ENCODE measurements at places on chromosomes 7 and 10.

GRCh38 chr10:75105576-75106197 is 5.8 kb upstream of the SAMD8 start:
- DNase-seq: no peak

- DNase-seq: no peak
Observed at GRCh38 chr10:30170814-30171213, 111.4 kb upstream of the JCAD start.

GRCh38 chr7:1059200-1060091 is 15.1 kb downstream of the GPR146 start:
- DNase-seq: peak; percentile 34

GRCh38 chr10:1573334-1573969 is 163.9 kb downstream of the ADARB2 start:
- DNase-seq: no peak

GRCh38 chr7:86485827-86486226 is 157.9 kb upstream of the GRM3 start:
- no peak for DNase-seq

GRCh38 chr7:26587536-26587935 is 276.9 kb downstream of the SKAP2 start:
- DNase-seq: no peak

DNA sequence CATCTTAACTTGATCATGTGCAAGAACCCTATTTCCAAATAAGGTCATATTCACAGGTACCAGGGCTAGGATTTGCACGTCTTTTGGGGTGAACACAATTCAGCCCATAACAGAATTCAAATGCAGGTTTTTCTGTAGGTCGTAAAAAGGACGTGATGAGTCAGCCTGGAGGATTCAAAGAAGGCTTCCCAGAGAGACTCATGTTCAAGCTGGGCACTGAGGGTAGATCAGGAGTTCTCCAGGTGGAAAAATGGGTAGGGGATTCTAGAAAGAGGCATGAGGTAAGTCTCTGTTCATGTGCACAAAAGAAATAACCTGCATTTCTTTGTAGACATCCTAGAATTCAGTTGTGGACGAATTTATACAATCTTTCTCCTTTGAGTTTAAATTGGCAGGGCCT is 160.4 kb downstream of the RPS24 start:
- no peak for DNase-seq

DNA sequence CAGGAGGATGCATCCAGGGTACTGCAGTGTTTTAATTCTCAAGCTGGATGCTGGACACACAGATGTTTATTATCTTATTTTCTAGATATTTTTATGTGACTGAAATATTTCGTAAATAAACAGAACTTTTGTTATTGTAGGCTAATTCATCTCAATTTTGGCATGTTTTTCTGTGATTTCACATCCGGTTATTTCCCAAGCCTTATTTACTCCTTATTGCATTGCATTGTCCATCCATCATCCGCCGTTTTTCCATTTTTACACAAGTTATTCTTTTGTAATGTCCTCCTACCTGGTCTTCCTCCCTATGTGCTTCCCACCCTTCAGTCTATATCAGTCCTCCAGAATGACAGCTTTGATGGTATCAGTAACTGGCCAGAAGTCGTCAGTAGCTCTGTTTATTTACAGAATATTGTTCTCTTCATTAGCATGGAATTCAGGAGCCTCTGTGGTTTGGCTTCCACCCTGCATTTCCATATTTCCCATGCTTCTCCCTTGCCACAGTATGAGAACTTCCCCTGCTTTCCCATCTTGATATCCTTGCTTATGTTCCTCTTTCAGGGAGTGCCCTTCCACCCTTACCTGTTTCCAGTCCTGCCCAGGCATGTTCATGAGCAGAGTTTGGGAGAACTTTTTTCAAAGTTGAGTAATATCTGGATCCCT is 16.1 kb downstream of the GNAI1 start:
- no peak for DNase-seq

- DNase-seq: no peak
Observed at GRCh38 chr7:115603416-115603815, 427.1 kb downstream of the TFEC start.

DNA sequence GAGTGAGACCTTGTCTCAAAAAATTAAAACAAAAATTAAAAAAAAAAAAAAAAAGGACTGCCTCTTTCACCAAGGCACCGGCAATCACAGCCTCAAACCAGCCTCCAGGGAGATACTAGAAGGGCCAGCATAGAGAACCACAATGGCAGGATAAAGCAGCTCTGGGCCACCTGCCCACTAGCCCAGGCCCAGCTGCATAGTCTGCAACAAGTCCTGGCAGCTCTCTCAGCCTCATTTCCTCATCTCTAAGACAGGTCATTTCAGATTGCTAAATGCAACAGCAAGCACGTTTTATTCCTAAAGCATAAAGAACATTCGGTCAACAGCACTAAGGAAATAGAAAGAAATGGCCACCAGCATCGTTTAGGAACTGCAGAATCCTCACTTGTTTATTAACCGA is 28.8 kb downstream of the XPNPEP1 start:
- DNase-seq: no peak

DNA sequence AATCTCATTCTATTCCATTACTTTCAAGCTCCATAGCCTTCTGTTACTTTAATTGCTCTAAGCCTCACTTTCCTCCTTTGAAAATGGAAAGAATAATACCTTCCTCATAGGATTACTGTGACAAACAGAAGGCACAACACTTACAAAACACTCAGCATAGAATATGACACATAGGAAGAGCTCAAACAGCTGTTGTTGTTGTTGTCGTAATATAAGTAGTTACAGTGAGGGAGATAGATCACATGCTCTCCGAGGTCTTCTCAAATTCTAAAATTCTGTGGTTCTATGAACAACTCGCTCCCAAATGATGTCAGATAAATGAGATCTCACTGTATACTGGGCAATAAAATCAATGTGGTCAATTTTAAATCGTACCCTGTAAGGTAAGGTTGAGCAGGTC is 1049.3 kb upstream of the C7orf33 start:
- no peak for DNase-seq

GRCh38 chr10:132447446-132448247 is 50.6 kb downstream of the PWWP2B start:
- peak; percentile 87 for DNase-seq

DNA sequence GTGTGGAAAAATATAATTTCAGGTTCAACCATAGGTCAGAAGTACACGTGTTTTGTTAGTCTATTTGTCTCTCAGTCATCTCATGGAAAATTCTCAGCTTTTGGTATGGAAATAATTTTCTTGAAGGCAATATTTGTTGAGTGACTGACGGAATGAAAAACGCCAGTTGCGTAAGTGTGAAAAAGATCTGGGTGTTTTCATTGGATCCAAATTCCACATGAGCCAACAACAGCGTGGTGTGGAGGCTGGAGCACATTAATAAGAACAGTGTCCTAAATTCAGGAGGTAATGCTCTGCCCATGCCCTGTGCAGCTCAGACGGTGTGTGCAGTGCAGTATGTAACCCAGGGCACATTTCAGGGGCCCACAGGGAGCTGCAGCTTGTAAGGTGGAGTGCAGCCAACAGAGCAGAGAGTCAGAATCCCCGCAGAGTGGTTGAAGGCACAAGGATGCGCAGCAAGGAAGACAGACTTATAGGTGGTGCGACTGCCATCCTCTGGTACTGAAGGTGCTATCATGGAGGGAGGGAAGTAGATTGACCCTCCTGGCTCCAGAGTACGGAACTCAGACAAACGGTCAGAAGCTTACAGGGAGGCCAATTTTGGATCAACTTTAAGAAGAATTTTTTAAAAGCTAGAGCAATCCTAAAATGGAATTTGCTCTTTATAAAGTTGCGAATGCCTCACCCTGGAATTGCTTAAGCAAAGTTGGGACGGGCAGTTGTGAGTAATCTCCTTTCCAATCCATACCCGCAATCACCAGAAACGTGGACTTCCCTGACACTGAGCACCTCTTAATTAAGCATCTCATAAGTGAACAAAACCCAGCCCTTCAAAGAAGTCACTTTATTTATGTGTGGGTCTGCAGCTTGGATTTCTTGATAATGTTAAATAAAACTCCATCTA is 38.0 kb downstream of the EGFR start:
- no peak for DNase-seq

DNA sequence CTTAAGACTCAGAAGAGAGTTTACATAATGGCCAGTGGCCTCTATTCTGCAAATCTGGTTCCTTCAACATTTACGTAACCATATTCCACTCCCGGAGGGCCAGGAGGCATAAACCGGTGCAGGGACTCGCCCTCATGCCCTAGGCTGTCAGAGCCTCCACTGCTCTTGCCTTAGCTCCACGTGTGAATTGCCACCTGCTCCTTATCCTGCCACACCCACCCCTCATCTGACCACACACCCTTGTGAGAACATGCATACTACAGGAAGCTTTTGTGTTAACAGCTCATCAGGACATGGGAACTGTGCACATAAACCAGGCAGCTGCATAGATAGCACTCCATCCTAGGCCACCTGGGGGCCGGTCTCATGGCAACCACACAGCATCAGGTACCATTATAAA is 146.7 kb upstream of the PFKP start:
- DNase-seq: no peak

DNA sequence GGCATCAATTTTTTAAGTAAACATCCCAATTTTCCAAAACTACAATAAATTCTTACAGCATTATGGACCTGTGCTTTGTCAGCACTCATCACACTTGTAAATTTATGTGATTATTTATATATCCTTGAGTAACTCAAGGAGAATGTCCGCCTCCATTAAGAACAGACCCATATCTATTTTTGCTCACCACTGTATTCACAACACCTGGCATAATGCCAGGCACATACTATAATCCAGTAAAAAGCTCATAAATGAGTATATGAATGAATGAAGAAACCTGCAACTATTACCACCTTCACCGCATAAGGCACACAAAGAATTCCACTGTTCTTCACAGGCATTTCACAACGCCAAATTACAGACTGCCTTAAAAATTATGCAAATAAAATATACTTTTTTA is 46.9 kb downstream of the MINDY3 start:
- no peak for DNase-seq

DNA sequence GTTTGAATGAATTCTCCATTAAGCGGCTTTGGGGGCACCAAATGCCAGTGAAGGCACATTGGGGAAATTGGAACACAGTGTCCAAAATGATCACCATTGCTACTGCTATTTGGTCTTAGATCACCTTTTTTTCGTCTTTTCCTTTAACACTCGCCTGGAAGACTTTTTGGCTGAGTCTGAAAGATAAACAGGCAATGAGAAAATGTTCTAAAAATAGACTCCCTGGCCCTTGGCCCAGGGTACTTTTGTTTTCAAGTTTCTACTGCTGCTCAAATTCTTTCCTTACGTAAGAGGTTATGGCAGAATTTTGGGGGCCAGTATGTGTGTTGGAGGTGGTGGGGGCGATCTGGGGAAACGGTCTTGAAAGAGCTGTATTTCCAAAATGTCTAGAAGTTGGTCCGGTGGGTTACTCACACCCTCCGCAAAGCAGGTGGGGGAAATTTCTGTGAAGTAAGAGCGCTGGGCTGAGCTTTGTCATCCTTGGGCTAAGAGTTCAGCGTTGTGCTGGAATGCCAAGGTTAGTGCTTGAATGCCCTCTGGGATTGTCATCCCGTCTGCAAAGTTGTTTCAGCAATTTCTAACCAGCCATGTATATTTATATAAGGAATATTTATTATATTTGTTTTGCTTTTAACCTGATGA is 1.3 kb upstream of the ITPRIP start:
- DNase-seq: peak; percentile 83

GRCh38 chr7:134785842-134786241 is 6.4 kb downstream of the CALD1 start:
- no peak for DNase-seq

DNA sequence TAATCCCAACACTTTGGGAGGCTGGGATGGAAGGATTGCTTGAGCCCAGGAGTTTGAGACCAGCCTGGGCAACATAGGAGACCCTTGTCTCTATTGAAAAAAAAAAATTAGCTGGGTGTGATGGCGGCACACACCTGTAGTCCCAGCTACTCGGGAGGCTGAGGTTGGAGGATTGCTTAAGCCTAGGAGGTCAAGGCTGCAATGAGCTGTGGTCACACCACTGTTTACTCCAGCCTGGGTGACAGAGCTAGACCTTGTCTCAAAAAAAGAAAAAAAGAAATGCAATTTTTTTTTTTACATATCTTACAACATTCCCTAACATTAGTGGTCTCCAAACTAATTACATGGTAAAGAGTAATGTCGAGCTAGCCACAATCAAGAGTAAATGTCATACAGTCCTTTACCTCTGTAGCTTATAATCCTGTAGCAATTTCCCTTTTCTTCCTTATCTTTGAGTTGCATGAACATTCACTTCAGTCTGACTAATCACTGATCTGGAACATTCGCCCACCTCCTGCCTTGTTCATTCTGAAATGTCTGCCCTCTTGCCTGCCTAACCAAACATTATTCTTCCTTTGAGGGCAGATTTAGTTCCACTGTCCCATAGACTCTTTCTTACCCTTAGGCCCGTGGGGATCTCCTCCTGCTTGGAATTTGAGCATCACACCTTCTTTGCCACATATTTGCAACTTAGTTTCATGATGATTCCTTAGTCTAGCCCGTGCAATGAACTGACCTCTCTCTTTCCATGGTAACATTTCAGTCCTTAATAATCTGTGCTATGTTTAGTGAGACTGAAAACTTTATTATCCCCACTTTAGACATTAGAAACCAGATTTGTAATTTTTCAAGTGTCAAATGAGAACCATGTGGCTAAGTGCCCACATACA is 4.8 kb upstream of the VCL start:
- DNase-seq: peak; percentile 67

DNA sequence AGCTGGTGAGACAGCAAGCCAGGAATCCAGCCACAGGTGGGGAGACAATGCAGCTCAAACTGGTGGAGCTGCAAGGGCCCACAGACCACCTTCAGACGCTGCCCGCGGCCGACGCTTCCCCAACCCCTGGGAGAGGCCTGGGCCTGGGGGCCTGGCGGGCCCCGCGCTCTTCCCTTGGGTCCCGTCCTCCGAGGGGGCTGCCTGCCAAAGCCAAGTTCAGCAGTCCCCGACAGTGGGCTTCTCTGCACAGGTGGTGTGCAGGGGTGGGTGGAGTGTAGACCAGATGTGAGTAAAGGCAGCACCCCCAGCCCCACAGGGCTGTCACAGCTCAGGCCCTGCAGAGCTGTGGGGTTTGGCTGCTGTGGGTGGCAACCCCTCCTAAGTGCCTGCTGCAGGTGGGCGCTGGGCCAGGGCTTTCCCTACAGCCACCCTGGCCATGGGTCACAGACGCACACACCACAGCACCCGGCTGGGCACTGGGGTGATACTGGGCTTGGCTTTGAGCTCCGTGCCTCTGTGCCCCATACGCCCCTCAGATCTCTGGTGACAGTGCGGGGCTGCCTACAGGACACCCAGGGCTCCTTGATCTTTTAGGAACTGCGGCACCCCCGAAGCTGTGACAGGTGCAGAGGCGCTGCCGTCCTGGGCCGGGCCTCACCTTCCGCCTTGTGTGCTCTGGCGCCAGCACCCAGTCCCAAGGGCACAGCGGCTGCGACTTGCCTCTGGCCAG is 20.5 kb downstream of the BNIP3 start:
- no peak for DNase-seq

DNA sequence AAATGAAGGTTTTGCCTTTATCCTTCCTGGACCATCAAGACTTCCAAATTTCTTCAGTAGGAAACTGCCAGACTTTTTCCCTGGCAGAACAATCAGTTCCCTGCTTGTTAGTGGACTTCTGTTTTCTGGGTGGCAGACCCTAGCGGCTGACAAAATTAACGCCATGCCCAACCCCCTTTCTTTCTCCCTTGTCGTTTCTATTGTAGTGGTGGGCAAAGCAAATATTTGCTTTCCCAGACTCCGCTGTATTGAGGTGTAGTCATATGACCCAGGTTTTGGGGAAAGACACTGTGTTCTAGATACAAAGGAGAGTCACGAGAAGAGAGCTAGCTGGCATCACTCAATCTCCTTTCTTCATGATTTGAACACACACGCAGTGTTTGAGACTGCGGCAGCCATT is 7.7 kb downstream of the PON2 start:
- no peak for DNase-seq

- DNase-seq: peak; percentile 62
Observed at GRCh38 chr10:30422981-30423654, 10.9 kb upstream of the MAP3K8 start.
